ENCODE measurements at places on chromosomes 3 and 15. TPM values are rescaled to one million over a fixed set of nuclear protein-coding genes. Genes with fewer than 3 reads are reported as not detected.

DNA sequence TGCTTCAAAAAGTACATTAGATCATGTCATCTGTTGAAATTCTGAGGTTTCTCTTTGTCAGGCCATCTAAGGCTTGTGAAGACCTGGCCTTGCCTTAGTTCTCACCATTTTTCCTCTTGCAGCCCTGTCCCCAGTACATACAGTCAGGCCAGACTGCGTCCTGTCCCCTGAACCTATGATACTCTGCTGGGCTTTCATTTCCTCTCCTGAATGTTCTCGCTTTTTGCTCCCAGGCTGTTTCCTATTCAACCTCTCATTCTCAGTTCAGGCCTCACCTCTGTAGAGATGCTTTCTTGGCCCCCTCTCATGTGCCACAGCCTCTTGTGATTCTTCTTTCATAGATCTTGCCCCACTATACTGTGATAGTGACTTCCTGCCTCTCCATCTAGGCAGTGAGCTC, 648.8 kb upstream of the KCNMB2 start:
- no peak for DNase-seq

- DNase-seq: no peak
Observed at GRCh38 chr15:34264076-34264475, 39.3 kb downstream of the EMC4 start.

GRCh38 chr15:31300208-31300661, 26.4 kb upstream of the KLF13 start:
- no peak for DNase-seq

- no peak for DNase-seq
Observed at GRCh38 chr3:180184816-180185215, 148.1 kb upstream of the PEX5L start.

DNA sequence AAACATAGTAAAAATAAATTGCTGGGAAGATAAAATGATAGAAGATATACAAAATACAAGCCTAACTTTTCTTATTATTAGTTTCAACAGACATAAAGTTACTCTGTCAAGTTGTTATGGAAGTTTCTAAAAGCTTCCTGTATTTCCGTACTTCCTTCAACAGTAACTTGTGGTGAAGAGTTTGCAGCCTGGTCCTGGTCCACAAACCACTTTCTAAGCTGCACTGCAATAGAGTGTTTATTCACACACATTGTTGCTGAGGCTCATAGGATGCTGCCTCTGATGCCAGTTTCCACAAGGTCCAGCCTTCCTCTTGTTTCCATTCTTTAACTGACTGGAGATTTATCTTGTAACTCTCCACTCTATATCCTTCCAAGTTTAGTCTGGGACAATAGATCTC, 39.4 kb upstream of the KY start:
- no peak for DNase-seq

- DNase-seq: no peak
Observed at GRCh38 chr3:54294214-54294613, 171.9 kb downstream of the CACNA2D3 start.

GRCh38 chr15:94324835-94325767, 93.7 kb downstream of the MCTP2 start:
- no peak for DNase-seq

DNA sequence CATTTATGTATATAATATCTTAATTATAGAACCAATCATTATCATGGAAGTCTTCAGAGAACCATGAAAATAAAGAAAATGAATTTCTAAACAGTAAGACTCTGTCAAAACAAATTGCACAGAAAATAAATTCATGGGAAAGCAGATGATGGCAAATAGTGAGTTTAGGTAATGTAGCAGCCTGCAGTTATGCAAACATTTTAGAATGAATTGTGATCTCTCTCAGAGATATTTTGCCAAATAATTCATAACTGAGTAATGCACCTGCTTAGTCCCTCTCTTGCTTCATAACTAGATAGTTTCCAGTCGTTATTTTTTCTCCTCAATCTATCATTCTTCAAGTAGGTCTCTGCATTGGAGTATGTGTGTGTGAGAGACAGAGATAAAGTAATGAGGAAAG, 492.7 kb upstream of the THBS1 start:
- no peak for DNase-seq

DNA sequence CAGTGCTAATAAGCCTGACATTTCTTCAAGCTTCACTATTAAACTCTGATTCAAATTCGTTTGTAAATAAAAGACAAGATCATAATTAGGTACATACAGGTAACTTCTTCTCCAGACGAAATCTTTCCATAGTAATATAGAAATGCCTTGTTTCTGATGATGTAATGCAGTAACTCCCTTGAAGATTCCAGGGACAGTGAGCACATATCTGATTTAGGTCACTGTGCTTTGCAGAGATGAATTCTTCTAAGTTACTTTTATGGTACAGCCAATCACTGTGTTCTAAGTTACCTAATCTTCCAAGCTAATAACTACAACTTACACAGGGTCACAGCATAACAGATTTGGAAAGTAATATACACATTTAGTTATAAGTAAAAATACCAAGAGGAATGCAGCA, 27.6 kb downstream of the SLC4A7 start:
- no peak for DNase-seq

GRCh38 chr3:133821767-133822638, 16.4 kb downstream of the SRPRB start:
- DNase-seq: no peak

Gene SAMD7
- not detected for polyA plus RNA-seq

Gene ECE2
- polyA plus RNA-seq: 0.10 TPM

Gene THSD4
- 29.8 TPM for polyA plus RNA-seq

Measured in renal pelvis (tissue), 12 donors.